Cardiac muscle cell (in vitro differentiated cells and primary cell): ENCODE measurements at places on chromosomes 13 and 19. TPM values are rescaled to one million over a fixed set of nuclear protein-coding genes. Genes with fewer than 3 reads are reported as not detected.

DNA sequence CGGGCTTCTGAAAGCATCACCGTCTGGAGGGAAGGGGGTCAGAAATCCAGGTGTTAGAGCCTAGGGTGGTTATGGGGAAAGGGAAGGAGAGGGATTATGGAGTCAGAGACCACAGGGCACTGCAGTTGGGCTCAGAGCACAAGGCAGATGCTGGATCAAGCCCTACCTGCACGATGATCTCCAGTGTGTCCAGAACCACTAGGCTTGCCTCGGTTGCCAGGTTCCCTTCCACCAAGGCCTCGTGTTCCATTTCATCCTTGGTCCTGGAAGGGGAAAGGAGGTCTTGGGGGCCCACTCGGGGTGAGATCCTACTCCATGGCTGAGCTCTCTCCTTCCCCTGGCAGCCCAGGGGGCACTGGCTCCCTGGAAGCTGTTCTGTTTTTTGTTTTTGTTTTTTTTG, 17.0 kb upstream of the KANK2 start:
- no peaks in the 10 kb centered on the region for H3K36me3 ChIP-seq
- H3K4me3 ChIP-seq: no peak overlapping the region
- H3K27me3 ChIP-seq: no peaks in the 10 kb centered on the region

- H3K4me1 ChIP-seq: no peaks in the 10 kb centered on the region
- no peak overlapping the region for H3K27ac ChIP-seq
- DNase-seq: peak; percentile 37
- no peaks in the 10 kb centered on the region for H3K27me3 ChIP-seq
- no peak overlapping the region for H3K4me3 ChIP-seq
These were observed 201.0 kb upstream of the RXFP2 start for GRCh38 chr13:31538067-31539042.

- no peaks in the 10 kb centered on the region for H3K4me1 ChIP-seq
- H3K36me3 ChIP-seq: no peaks in the 10 kb centered on the region
- H3K27ac ChIP-seq: no peak overlapping the region
- no peak for DNase-seq
- H3K4me3 ChIP-seq: no peak overlapping the region
These were observed 1211.1 kb upstream of the PCDH20 start for GRCh38 chr13:62626771-62627170.

GRCh38 chr13:110976785-110977184, 61.9 kb upstream of the ANKRD10 start:
- no peaks in the 10 kb centered on the region for H3K27me3 ChIP-seq
- no peaks in the 10 kb centered on the region for H3K36me3 ChIP-seq
- no peaks in the 10 kb centered on the region for H3K4me1 ChIP-seq

The GSK3A gene
- total RNA-seq: 28.0 and 33.2 TPM in 2 replicates

The CNFN gene
- 0.95 and 8.2 TPM in 2 replicates for total RNA-seq

The USHBP1 gene
- total RNA-seq: 0.07 and 0.39 TPM in 2 replicates

The ZNF708 gene
- 15.2 and 17.1 TPM in 2 replicates for total RNA-seq

The CEACAM20 gene
- total RNA-seq: not detected in 2 replicates
